Type B pancreatic cell (in vitro differentiated cells): ENCODE measurements at places on chromosomes 6 and 20. TPM values are rescaled to one million over a fixed set of nuclear protein-coding genes. Genes with fewer than 3 reads are reported as not detected.

- H3K36me3 ChIP-seq: no peaks in the 10 kb centered on the region
- H3K4me1 ChIP-seq: peaks cover 7% of the 10 kb centered on the region
- DNase-seq: no peak
- H3K4me3 ChIP-seq: no peak overlapping the region
- H3K27me3 ChIP-seq: no peaks in the 10 kb centered on the region
Measured at GRCh38 chr20:2602746-2603145, 49.7 kb upstream of the NOP56 start.

The TINAG gene
- total RNA-seq: 0.33 TPM in 1 of 2 replicates, not detected in the other

DNA sequence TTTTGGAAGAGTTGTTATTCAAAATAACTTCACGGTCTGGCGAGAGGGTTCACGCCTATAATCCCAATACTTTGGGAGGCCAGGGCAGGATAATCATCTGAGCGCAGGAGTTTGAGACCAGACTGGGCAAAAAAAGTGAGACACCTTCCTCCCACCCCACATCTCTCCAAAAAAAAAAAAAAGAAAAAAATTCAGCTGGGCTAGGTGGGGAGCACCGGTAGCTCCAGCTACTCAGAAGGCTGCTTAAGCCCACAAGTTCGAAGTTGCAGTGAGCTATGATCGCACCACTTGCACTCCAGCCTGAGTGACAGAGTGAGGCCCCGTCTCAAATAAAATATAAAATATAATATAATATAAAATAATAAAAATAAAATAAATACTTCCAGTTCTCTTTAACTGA, 10.4 kb downstream of the OR2B2 start:
- DNase-seq: no peak
- peaks cover 9% of the 10 kb centered on the region for H3K27me3 ChIP-seq
- H3K27ac ChIP-seq: peak overlapping the region; percentile 99

- no peak overlapping the region for H3K27ac ChIP-seq
- no peaks in the 10 kb centered on the region for H3K27me3 ChIP-seq
- no peaks in the 10 kb centered on the region for H3K36me3 ChIP-seq
Measured at GRCh38 chr6:67875877-67876383, 759.2 kb upstream of the ADGRB3 start.

The SUMO4 gene
- 0.98 and 2.8 TPM in 2 replicates for total RNA-seq

- H3K27me3 ChIP-seq: no peaks in the 10 kb centered on the region
- no peaks in the 10 kb centered on the region for H3K36me3 ChIP-seq
- peak overlapping the region; percentile 77 for H3K4me3 ChIP-seq
- no peak for DNase-seq
- peaks cover 15% of the 10 kb centered on the region for H3K4me1 ChIP-seq
- H3K27ac ChIP-seq: peak overlapping the region; percentile 94
Measured at GRCh38 chr6:128569732-128570679, 49.6 kb upstream of the PTPRK start.

- peak overlapping the region; percentile 34 for H3K4me3 ChIP-seq
- H3K27me3 ChIP-seq: no peaks in the 10 kb centered on the region
- H3K27ac ChIP-seq: peak overlapping the region; percentile 75
- peaks cover 7% of the 10 kb centered on the region for H3K36me3 ChIP-seq
Measured at GRCh38 chr6:3427687-3428085, 29.2 kb downstream of the SLC22A23 start.

DNA sequence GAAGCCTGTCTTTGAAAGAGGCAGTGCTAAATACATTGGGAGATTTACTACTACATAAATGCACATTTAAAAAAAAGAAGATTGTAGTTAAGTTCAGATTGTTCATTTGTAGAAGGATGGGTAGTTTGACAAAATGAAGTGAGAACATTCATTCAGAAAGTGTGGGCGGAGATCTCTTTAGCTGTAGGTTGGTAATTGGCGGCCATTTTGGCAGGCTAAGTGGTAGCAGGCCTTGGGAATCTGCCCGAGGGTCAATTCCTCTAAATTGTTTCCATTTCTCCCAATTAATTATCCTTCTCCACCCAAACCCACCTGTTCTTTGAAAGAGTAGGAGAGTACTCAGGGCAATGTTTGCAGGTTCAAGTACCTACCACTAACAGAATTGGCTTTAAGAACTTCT, 17.9 kb downstream of the SOX4 start:
- H3K27ac ChIP-seq: no peak overlapping the region
- no peaks in the 10 kb centered on the region for H3K27me3 ChIP-seq
- H3K36me3 ChIP-seq: peaks cover 7% of the 10 kb centered on the region
- no peak overlapping the region for H3K4me3 ChIP-seq
- no peak for DNase-seq

- no peaks in the 10 kb centered on the region for H3K4me1 ChIP-seq
- no peak overlapping the region for H3K4me3 ChIP-seq
- DNase-seq: no peak
Measured at GRCh38 chr6:137471497-137471896, 22.7 kb downstream of the OLIG3 start.
